ENCODE measurements at places on chromosomes 12 and 14.
A peak's percentile ranks its signal among the peaks of the same experiment; 100 is the strongest.

DNA sequence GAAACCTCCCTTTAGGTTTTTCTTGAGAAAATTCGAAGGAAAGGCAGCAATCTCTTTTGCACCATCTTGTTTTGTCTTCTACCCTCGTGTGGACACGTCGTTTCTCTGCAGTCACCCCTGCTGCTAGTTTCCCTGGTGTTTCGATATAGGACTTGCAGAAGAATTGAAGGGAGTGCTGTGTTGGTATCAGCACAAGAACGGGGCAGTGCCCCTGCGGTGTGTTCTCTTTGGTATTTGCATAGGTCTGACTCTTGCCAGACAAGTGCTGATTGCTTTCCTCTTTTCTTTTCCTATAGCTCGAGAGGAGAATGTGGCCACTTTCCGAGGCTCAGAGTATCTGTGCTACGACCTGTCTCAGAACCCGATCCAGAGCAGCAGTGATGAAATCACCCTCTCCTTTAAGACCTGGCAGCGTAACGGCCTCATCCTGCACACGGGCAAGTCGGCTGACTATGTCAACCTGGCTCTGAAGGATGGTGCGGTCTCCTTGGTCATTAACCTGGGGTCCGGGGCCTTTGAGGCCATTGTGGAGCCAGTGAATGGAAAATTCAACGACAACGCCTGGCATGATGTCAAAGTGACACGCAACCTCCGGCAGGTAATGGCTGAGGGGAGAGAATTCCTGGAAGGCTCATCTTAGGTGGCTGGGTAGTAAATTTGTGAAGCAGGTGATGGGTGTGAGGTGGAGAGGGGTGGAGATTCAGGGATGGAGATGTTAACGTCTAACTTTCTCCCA is 474.8 kb downstream of the NRXN3 start:
- DNase-seq: no peak

GRCh38 chr12:13945641-13946040 is 35.8 kb downstream of the GRIN2B start:
- no peak for DNase-seq

DNA sequence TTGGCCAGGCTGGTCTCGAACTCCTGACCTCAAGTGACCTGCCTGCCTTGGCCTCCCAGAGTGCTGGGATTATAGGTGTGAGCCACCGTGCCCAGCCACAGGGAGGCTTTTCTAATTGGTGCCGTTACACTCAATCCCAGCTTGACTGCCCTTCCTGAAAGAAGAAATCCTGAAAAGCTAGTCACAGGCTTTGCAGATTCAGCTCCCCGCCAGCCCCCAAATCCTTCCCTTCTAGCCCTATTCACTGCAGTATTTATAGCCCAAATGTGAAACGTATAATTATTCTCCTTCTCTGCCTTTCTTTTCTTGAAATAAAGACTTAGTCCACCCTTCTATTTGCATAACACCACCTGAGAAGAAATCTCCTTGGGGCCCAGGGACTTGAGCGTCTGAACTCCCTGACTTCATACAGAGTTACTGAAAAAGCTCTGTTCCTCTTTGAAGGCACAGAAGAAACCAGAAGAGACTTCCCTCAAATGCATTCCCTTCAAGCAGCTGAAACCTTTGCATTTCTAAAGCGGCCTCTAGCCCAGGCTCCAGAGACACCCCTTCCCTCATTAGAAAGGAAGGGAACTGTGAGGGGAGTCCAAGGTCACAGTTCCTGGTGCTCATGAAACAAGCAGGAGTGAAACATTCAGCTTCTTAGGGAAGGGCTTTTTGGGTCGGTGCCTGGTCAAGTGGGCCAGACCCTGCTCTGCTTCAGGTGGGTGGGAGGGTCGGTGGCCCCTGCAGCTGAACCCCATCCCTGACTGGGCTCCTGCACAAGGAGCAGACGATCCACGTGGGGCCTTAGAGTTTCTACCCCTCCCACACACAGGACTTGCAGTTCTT is 42.3 kb upstream of the BATF start:
- DNase-seq: no peak

DNA sequence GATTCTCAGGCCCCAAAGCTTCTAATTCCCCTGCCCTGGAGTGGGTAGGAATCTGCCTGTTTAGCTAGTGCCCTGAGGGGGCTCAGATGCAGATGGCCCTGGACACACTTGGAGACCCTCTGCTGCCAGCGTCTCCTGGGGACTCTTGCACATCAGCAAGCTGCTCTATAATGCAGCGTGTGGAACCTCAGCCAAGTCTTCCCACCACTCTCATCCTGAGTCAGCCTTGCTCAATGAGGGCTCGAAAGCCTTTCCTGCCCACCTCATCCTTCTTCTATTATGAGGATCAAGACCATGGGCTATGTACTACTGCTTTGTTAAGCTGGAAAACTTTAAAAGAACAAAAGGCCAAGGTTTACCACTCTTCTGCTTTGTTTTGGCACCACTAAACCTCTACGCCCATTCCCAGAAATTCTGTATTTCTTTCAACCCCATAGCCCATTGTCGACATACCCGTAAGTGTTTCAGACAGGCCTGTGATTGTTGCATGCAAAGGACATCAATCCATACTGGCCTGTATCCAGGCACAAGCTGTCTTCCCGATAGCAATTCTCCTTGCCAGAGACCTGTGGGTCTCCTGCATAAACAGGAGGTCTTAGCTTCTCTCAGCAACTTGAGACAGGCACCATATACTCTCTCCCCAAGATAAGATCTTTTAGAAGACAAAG is 246.9 kb downstream of the DPF3 start:
- no peak for DNase-seq

DNA sequence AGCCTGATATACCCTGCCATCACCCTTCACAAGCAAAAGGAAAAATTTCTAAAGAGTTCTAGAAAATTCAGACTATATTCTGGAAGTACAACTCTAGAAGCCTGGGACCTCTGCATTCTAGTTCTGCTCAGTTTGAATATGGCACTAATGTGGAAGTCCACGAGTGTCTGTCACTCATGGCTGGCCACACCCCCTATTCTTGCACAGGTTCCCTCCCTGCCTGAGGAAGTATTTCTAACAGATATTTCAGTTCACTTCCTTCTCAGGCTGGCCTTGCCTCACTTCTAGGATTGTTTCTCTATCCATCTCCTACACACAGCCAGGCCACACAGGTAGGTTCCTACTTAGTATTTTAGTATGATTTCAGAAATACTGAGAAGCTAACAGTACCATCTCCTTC is 67.4 kb downstream of the PHLDA1 start:
- no peak for DNase-seq

- DNase-seq: no peak
These were observed 24.3 kb upstream of the EMP1 start for GRCh38 chr12:13171921-13172859.

DNA sequence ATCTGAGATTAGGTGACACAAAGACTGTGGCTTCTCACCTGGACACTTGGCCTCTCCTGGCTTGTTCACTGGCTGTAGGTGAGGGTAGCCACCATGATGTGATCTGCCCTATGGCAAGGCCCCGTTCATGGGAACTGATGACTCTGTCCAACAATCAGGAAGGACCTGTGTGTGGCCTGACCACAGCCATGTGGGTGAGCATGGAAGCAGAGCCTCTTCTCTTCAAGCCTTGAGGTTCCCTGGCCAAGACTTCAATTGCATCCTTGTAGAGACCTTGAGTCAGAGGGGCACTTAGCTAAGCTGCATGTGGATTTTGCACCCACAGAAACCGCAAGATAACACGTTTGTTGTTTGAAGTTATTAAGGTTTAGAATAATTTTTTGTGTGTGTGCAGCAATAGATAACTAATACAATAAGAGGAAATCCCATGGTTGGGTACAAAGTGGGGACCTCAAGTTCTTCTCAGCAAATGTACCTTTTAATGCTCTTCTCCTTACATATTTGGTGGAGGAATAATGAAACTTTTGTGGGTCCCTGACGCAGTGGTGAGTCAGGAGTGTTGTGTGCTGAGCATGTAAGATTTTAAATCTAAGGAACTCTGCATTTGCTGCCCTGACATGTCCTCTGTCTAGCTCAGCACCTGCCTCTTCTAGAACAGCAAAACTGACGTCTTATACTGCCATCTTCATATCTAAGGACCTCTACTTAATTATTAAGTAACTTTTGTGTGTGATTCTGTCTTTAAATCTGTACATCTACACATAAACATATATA is 27.5 kb upstream of the PLEKHG7 start:
- DNase-seq: no peak

GRCh38 chr14:60723116-60723906 is 840 bp downstream of the SIX4 start:
- DNase-seq: no peak

- no peak for DNase-seq
These were observed 62.4 kb upstream of the MED13L start for GRCh38 chr12:116339800-116340371.

GRCh38 chr12:5022465-5023061 is 21.1 kb upstream of the KCNA5 start:
- no peak for DNase-seq

DNA sequence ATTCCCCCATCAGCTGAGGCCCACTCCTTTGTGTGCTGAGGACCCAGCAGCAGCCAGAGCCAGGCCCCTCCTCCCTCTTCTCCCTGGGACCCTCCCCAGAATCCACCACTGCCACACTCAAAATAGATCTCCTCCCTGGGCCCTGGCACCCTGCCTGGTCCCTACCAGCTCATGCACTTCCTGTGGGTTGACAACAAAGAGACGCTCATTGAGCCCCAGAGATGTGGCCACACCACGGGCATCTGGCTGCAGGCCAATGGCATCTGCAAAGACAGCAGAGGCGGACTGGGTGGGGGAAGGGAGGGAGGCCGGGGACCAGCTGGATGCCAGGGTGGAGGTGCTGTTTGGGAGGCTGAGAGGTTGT is 16.0 kb upstream of the ENDOU start:
- DNase-seq: peak; percentile 52

DNA sequence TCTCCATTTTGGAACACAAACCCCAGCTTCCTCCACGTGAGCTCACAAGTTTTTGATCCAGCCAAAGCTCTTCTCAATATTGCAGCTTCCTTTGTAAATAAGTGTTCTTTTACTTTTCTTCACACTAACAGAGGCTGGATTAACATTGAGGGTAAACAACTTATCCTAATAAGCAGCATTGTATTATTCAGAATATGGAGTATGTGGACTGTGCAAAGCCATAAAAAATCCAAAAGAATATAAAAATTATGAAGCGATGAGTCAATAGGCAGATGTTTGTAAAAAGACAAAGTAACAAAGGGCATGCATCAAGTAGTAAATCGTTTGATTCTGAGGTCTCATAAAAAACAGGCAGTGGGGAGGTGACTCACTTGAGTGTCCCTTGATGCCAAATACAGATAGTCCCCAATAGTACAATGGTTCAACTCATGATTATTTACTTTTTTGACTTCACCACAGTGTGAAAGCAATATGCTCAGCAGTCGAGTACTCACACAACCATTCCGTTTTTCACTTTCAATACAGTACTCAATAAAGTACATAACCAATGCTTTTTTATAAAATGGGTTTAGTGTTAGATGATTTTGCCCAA is 23.1 kb upstream of the KCNK10 start:
- no peak for DNase-seq

Measured in CD4-positive, CD25-positive, alpha-beta regulatory T cell (primary cell).